Stimulated activated CD8-positive, alpha-beta memory T cell treated with anti-CD3 and anti-CD28 coated beads, Interleukin-2, amount 100 ng/mL, for 1 hour (primary cell): ENCODE measurements at places on chromosomes 16 and 17.

- no peak for DNase-seq
Observed at GRCh38 chr16:84714028-84714427, 14.2 kb downstream of the USP10 start.

DNA sequence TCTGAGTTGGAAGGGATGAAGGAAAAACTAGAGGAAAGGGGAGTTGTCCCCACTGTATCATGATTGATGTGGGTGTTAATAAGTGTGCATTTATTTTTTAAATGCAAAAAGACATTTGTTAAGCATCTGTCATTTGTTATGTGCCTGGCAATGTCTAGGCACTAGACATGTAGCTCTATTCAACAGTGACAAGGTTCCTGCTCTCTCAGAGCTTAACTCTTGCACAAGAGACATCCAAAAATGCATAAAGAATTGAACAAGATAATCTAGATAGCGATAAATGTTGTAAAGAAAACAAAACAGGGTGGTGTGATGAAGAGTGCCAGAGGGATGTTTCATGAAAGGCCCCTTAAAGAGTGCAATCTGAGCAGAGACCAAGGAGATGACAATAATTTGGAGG lies 148.9 kb downstream of the TOX3 start:
- no peak for DNase-seq

GRCh38 chr17:44844390-44844830 lies 3.3 kb upstream of the HIGD1B start:
- no peak for DNase-seq

- DNase-seq = no peak
Observed at GRCh38 chr16:3771513-3771912, 54.2 kb upstream of the TRAP1 start.

- no peak for DNase-seq
Observed at GRCh38 chr16:31081428-31082351, 7.1 kb downstream of the PRSS53 start.
